ENCODE measurements at places on chromosomes 4 and X.

DNA sequence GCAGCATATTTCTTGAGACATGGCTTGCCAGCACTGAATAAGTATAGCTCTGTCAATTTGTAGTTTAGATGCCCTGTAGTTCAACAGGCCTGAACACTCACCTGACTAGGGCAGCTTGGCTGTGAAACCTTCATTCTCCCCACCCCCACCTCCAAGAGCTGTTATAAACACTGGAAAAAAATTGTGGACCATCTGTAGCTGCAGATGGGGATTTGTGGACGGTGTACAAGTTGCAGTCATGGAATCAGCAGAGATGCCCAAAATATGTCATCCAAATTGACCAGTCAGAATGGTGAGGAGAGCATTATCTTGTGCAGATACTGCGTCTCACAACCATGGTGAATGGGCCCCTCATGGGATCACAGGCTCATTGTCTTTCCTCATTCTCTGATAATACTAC is 76.2 kb upstream of the PAQR3 start:
- no peak for DNase-seq

- DNase-seq: no peak
Measured at GRCh38 chrX:10121787-10122186, 35.0 kb upstream of the CLCN4 start.

- no peak for DNase-seq
Measured at GRCh38 chr4:119518230-119518892, 110.2 kb downstream of the PDE5A start.

DNA sequence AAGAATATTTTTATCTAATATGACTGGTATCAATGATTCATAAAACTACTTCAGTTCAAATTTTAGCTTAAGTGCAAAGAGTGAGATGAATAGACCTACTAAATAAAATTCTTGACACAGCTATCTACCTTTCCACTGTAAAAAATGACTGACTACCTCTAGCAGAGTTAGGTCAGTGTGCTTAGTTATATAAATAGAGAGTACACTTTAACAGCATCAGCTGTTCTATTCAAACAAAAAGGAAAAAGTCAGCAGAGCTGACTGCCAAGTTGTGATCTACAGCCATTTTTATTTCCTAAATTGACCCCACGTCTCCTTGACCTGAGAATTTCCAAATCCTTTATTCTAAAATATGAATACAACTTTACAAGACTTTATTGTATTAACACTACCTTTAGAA is 262.4 kb downstream of the CAMK2D start:
- no peak for DNase-seq

- DNase-seq: no peak
Measured at GRCh38 chrX:2383144-2383543, 117.6 kb downstream of the DHRSX start.

GRCh38 chr4:82733636-82734035 is 65.0 kb downstream of the SCD5 start:
- no peak for DNase-seq

DNA sequence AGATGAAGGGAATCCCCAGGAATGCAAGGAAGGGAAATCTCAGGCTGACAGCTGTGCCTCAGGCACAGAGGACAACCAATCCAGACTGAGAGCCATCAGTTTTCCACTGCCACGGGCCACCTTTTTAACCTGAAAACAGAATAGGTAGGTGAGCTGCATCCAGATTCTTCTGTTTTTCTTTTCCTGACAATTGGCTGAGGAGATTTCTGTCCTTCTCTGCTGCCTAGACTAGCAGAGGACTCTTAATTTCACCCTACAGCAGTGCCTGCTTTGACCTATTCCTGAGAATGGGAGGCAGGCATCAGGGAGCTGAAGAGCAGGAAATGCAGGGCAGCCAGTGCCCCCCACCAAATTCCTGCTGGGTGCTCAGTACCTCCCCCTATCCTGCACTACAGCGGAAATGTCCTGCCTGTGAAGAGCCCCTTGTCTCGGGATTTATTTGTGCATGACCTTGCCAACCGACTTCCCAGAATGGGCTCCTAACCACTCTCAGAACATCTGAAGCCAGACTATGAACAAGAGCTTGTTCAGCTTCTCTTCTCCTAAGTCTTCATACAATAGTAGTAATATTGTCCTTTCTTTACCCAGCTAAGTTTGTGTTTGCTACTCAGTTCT is 65.1 kb downstream of the CASK start:
- no peak for DNase-seq

- DNase-seq: no peak
Measured at GRCh38 chrX:139826065-139827044, 106.5 kb downstream of the ATP11C start.

- no peak for DNase-seq
Measured at GRCh38 chr4:169351872-169352271, 81.1 kb upstream of the SH3RF1 start.

- no peak for DNase-seq
Measured at GRCh38 chrX:72713130-72713529, 976 bp downstream of the PHKA1 start.

GRCh38 chr4:1488357-1488756 is 82.1 kb upstream of the NKX1-1 start:
- no peak for DNase-seq

DNA sequence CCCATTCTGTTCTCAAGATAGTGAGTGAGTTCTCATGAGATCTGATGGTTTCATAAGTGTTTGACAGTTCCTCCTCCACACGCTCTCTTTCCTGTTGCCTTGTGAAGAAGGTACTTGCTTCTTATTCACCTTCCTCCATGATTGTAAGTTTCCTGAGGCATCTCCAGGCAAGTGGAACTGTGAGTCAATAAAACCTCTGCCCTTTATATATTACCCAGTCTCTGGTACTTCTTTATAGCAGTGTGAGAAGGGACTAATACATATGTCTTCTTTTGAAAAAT is 58.4 kb downstream of the CFAP299 start:
- DNase-seq: no peak

DNA sequence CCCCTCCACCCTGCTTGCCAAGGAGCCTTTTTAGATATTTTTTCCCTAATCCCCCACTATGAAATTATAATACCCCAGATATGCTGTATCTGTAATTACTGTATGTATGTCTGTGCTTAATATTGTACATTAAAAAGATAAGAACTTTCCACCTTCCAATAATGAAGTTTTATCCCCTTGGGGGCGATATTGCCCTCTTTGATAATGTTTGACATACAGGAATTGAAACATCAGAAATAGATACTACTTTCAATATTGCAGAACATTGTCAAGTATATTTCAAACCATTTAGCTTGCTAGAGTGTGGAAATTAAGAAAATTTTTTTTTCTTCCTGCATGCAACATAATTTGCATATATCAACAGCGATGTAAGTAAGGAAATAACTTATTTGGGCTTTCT is 58.9 kb downstream of the NAF1 start:
- DNase-seq: no peak

DNA sequence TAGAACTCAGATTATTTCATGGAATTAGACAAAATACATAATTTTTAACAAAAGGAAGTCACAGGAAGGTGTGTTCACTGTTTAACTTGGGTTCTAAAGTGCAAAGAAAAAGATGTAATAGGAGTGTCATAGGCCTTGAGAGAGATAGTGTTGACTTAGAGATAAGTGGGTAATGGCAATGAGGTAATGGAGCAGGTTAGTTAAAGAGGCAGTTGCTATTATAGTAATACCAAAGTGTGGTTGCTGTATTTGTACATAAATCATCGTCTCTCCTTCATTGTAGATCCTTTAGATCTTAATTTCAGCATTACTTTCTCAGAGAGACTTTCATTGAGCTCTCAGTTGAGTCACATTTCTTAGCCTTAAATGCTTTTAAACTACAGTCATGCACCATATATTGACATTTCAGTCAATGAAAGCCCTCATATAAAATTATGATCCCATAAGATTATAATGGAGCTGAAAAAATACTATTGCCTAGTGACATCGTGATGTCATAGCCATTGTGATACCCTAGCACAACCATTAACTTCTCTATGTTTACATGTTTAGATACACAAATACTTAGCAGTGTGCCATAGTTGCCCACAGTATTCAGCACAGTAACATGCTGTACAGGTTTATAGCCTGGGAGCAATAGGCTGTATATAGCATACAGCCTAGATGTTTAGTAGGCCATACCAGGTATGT is 245.4 kb downstream of the ADGRL3 start:
- DNase-seq: no peak

GRCh38 chrX:153913211-153913610 is 8.7 kb downstream of the AVPR2 start:
- no peak for DNase-seq

GRCh38 chr4:113692809-113693411 is 68.6 kb downstream of the CAMK2D start:
- DNase-seq: no peak

DNA sequence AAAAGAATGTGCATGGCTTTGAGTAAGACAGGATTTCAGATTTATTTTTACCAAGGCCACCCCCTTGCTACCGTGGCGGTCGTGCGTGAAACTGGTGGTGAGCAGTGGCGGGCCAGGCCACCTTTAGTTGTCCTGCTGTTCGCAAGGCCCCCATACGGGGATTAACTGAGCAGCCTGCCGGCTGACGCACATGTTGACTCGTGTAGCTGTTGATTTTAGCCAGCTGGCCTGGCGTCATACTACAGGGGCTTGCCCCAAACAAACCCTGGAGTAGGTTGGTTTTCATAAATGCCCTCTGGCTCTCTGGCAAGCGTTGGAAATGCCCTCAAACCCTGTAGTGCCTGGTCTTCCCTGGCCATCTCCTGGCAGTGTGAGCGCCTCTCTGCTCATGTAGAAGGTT is 28.4 kb downstream of the WFS1 start:
- no peak for DNase-seq

- no peak for DNase-seq
Measured at GRCh38 chr4:15037923-15038541, 35.8 kb downstream of the CPEB2 start.

GRCh38 chrX:18448416-18448815 is 23.0 kb downstream of the CDKL5 start:
- no peak for DNase-seq

DNA sequence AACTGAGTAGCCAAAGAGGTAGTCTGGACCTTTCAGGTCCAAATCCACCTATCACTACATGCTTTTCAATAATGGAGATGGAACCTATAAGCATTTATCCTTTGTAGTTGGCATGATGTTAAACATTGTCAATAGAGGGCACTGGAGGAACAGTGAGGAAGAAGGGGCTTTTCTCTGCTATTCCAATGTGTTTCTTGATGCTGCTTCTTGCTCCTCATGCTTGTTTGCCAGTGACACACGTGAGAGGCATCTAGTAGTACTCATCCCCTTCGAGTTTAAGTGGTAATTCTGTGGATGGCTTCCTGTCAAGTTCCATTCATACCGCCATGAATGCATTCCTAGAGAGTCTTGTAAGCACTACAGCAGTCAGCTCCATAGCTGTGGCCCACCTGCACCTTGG is 84.0 kb downstream of the NAA11 start:
- DNase-seq: no peak

GRCh38 chrX:150291014-150291413 is 72.1 kb upstream of the MAMLD1 start:
- DNase-seq: no peak
